ENCODE measurements at places on chromosomes 16 and 17.

- DNase-seq, result peak; percentile 41
Observed at GRCh38 chr16:88705801-88706228, 393 bp downstream of the RNF166 start.

- peak; percentile 41 for DNase-seq
Observed at GRCh38 chr17:73365301-73365874, 53.6 kb upstream of the CDC42EP4 start.

GRCh38 chr17:81877569-81877968 is 6.4 kb upstream of the ARHGDIA start:
- DNase-seq, result no peak

DNA sequence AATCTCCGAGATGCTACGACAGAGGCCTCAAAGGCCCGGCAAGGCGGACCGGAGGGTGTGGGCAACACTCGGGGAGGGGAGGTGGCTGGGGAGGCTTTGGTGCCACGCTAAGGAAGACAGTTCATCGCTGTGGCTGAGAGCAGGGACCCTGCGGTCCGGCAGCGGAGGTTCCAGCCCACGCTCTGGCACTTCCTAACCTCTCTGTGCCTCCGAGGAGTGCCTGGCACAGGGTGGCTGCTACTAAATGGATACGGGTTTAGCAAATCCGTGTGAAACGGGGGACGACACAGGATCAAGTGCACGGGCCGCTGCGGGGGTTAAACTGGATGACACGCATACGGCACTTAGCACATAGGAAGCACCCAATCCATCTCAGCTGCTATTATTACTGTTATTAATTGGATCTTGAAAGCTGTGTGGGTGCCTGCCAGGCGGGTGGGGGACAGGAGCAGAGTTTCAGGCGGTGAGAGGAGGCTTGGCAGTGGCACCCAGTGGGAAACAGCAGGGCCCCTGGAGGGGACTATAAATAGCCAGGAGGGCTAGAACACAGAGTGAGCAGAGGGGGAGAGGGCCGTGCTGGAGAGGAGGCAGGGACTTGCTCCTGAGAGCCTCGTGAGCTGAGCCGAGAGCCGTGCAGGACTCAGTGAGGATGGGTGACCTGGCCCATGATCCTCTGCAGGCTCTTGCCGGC is 45.0 kb downstream of the ABR start:
- DNase-seq, result no peak

- no peak for DNase-seq
Observed at GRCh38 chr17:73096211-73096610, 3.7 kb upstream of the SLC39A11 start.

DNA sequence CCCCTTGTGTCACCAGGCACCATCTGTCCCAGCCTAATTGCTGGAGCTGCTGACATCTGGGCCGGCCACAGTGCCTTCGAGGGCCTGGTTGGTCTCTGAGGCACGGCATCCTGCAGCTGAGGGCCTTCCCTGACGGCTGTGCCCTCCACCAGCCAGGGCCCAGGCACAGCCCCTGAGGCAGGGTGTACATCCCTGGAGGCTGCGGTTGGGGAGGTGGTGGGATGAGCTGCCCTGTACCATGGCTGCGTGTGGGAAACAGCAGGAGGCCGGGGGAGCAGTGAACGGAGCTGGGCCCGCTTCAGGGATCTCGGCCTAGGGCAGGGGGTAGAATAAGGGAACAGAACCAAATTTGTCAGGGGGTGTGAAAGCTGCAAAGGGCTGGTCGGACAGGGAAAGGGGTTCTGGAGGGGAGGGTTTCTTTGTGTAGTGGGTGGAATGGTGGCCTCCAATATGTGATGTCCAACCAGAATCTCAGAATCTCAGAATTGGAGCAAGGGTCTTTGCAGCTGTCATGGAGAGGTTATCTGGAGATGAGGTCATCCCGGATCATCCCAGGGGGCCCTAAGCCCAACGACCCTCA is 10.0 kb upstream of the SLC38A10 start:
- no peak for DNase-seq

GRCh38 chr17:62727916-62728672 is 80.0 kb downstream of the MARCHF10 start:
- no peak for DNase-seq
